ENCODE measurements at places on chromosomes 7 and 10. TPM values are rescaled to one million over a fixed set of nuclear protein-coding genes. Genes with fewer than 3 reads are reported as not detected.

LHFPL3 gene
- 2.4 TPM for polyA plus RNA-seq

GRCh38 chr7:115747174-115747573 is 283.4 kb downstream of the TFEC start:
- no peak overlapping the region for H3K27ac ChIP-seq
- DNase-seq, result no peak
- no peaks in the 10 kb centered on the region for H3K27me3 ChIP-seq
- no peak overlapping the region for H3K4me3 ChIP-seq
- no peaks in the 10 kb centered on the region for H3K4me1 ChIP-seq
- no peaks in the 10 kb centered on the region for H3K36me3 ChIP-seq

DNA sequence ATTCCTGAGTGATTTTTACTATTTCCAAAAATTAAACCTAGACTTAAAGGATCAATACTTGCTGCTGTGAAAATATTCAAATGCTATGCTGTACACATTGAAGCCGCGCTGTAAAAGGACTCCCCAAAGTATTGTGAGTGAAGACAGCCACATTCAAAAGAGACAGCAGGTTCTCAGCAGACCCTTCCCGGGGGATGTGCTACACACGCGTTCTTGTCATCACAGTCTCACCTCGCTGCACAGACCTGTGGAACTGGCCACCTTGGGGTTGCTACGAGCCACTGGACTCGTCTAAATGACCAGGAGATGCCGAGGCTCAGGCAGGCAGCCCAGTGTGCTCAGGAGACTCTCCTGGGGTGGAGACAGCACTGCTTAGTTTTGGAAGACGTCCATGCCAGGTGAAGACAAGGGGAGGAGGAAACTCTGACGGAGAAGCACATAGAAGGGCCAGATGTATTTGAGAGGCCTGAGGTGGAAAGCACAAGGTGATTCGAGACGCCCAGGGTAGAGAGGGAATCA is 367.7 kb upstream of the SHH start:
- no peaks in the 10 kb centered on the region for H3K36me3 ChIP-seq
- DNase-seq, result no peak
- no peaks in the 10 kb centered on the region for H3K4me1 ChIP-seq
- H3K27ac ChIP-seq, result no peak overlapping the region
- H3K4me3 ChIP-seq, result no peak overlapping the region

DNA sequence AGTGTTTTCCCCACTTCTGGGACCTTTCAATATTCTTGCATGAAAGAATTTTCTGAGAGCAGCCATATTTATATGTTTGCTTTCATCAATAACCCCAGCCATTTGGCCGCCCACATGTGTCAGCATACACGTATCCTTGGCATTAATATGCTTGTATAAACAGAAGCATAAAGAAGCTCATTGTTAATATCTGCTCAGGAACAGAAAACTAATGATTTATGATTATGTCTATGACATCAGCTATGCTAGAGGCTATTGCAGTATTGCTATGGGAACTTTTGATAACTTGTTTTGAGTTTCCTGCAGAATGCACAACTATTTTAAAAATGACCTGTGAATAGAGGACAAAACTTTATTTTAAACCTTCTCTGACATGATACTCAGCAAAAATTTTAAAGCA is 300.9 kb upstream of the MTPN start:
- H3K27ac ChIP-seq, result no peak overlapping the region
- no peaks in the 10 kb centered on the region for H3K36me3 ChIP-seq
- no peak overlapping the region for H3K4me3 ChIP-seq
- no peaks in the 10 kb centered on the region for H3K27me3 ChIP-seq

DNA sequence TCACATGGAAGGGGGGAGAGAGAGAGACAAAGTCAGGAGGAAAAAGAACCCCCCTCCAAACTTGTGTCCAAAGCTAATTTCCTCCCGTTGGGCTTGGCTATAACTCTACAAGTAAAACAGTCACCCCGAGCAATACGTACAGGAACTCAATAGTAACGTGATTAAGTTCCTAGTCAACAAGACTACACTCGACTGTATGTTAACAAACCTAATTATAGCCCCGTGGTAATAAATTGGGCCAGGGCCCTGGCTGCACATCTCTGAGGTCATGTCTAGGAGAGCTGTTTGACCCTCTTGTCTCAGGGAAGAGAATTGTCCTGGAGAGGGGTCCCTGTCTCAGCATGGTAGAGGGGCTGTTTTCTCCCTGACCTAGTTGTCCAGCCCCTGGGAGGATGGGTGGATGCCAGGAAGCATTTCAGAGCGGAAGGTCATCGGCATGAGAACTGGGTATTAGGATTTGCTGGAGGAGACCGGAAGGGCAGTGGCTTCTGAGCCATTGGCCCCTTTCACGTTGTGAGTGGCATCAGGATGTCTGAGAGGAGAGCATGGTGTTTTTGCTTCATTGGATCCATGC is 60.2 kb upstream of the COMTD1 start:
- H3K4me3 ChIP-seq, result peak overlapping the region; percentile 54
- no peaks in the 10 kb centered on the region for H3K27me3 ChIP-seq
- peak overlapping the region; percentile 86 for H3K27ac ChIP-seq
- no peaks in the 10 kb centered on the region for H3K4me1 ChIP-seq
- H3K36me3 ChIP-seq, result no peaks in the 10 kb centered on the region

- no peaks in the 10 kb centered on the region for H3K36me3 ChIP-seq
- H3K4me1 ChIP-seq, result peaks cover 5% of the 10 kb centered on the region
- no peak for DNase-seq
- H3K27ac ChIP-seq, result no peak overlapping the region
- H3K4me3 ChIP-seq, result no peak overlapping the region
- no peaks in the 10 kb centered on the region for H3K27me3 ChIP-seq
Measured at GRCh38 chr10:95337423-95338160, 46.8 kb upstream of the PDLIM1 start.
